ENCODE measurements at places on chromosomes 5 and 9.

DNA sequence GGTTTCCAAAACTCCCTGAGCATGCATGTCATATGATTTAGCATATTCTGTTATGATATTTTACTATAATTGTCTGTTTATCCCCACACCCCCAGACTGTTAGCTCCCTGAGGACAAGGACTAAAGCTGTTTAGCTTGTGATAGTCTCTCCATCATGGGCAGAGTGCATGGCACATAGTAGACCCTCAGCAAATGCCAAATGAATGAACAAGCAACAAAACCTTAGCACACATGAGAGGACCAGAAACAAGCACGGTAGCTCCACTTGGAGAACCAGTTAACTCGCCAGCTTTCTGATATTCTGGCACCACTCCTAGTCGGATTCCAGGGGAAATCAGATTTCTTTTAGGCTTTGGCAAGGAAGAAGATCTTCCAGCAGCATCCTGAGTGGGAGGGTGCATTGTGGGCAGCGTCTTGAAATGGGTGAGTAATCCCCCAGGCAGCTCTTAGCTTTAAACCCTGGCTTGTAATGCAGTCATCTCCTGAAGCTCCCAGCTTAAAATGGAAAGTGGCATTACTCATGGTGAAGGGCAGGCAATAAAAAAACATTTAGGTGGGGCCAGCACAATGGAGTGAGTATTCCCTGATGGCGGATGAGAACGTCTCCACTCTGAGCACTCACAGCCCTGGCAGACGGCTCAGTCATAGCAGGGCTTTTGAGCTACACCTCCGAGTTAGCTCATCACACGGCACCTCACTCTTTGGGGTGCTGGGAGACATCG is 41.1 kb downstream of the FGF1 start:
- DNase-seq, result no peak

DNA sequence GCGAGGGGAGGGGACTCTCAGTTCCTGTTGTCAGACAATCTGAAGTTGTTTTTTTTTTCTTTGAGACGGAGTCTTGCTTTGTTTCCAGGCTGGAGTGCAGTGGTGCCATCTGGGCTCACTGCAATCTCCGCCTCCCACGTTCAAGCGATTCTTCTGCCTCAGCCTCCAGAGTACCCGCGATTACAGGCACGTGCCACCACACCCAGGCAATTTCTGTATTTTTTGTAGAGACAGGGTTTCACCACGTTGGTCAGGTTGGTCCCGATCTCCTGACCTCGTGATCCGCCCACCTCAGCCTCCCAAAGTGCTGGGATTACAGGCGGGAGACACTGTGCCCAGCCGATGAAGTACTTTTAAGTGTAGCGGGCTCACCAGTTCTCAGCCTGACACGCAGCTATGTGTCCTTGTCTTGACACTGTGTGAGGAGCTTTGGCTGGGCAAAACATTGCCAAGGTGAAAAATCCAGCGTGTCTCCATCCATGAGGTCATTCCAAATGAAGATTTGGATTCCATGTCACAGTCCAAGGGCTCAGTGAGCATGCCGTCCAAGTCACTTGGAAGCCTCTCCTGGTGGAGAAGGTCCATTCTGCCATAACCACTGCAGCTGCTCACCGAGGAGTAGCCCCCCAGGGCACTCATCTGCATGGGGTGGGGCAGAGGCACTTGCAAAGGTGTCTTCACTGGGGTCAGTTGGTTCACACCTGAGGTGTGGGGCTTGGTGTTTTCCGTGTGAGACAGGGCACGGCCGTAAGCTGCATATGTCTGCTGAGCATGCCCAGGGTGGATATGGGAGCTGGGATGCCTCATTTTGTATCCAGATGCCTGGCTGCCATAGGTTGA is 32.0 kb downstream of the OR2V1 start:
- no peak for DNase-seq

GRCh38 chr5:43482490-43483297 is 971 bp downstream of the TMEM267 start:
- no peak for DNase-seq

DNA sequence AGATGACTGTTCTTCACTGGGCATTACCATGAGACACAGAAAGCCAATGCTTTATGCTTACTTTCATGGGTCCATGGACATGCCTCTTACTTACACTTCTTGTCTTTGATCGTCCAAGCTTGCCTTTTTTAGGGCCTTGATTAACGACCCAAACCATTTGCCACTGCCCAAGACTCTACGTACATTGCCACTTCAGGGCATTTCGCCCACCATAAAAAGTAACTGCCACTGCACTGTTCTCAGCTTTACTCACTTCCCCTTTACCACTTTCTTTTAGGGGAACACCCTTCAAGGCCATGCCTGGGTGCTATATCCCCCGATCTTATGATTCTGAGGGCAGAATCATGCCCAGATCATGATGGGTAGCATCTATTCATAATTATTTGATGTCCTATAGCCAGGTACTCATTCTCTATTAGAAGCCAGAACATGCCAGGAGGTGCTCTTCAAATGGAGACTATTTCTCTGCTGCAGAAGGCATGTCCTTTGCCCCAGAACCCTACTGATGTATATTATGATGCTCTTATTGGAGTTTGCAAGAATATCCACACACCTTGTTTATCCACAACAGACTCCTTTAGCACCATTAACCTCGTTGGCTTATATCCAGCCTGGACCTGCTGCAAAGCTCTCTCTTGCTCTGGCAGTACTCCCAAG is 64.1 kb upstream of the RAD23B start:
- no peak for DNase-seq

DNA sequence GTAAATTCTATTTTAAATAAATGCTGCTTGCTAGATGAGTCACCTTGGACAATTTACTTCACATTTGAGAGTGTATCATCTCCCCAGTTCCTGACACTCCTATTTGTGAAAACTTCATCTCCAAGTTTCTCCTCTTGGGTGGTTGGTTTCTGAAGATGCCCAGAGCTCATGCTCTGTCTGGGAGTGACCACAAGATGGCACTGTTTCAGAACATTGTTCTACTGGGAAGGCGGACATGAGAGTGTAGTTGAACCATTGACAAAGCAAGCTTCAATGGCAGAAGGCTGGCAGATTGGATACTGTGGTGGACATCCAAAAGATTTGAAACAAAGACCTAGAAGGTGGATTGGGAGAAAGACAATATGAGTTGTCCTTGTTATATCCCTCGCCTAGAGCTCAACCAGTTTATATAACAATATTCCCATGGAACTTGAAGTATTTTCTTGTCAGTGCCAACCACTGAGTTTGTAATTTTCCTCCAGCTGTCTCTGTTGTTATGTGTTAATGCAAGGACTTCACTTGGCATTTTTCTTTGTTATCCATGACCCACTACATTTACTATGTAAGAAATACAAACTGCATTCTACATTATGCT is 234.3 kb upstream of the ANKH start:
- DNase-seq, result peak; percentile 32

DNA sequence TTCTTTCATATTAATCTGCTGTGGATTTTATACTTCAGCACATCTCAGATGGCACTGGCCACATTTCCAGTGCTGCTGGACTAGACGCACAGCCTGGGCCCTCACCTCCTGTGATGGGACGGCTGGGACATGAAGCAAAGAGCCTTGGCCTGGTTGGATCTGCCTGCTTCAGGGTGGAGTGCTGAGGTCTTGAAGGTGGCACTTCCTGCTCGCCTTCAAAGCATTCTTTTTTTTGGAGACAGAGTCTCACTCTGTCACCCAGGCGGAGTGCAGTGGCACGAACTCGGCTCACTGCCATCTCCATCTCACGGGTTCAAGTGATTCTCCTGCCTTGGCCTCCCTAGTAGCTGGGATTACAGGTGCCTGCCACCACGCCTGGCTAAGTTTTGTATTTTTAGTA is 73.1 kb downstream of the RAPGEF1 start:
- DNase-seq, result no peak

DNA sequence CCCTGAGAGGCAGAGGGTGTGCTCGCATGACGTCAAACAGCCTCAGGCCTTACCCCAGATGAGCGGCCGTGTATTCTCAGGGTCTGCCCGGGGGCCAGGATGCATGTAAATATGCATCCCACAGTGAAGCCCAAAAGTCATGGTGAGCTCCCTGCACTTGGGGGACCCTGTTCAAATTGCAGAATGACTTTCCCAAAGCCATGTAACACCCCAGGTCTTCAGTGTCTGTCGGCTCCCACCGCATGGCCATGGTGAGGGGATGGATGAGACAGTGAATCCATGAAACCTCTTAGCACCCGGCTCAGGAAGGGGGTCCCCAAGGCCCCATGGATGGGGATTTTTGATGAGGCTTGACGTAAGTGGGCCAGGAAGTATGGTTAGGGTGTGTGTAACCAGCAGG is 9.3 kb upstream of the COL5A1 start:
- DNase-seq, result no peak

GRCh38 chr5:172878933-172879752 is 45.1 kb downstream of the ERGIC1 start:
- DNase-seq, result no peak

DNA sequence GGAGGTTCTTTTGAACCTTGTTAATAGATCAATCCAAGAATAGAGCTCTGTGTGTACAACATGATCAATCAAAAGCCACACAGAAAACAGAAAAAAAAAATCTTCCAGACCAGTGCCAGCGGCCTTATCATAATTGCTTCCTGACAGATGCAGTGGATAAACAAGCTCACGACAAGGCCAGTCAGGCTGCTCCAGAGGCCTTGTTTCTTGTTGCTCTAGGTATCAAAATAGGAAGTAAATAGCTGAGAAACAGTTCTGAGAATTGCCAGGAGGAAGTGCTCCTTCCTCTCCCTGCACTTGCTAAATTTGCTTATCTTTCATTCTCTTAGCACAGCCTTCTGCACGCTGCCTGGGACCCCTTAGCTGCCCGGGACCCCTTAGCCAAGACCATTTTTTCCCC is 199.0 kb upstream of the TARS1 start:
- DNase-seq, result no peak

DNA sequence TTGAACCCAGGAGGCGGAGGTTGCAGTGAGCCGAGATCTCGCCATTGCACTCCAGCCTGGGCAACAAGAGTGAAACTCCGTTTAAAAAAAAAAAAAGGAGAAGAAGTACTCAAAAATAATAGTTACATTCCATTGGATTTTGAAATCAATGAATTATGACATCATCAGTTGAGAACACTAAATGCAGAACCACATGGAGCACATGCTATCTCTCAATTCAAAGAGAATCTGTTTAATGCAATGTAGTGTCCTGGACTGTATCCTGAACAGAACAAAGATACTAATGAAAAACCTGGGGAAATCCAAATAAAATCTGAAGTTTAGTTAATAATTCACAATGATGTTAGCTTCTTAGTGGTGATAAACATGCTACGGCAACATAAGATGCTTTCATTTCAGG is 20.3 kb downstream of the CDC14B start:
- DNase-seq, result no peak

GRCh38 chr9:34611811-34612787 is at the start of gene RPP25L:
Gene RPP25L, minus strand, starts transcription at chr9:34612097. Its CDS starts 801 bp downstream, at chr9:34611296.
- peak; percentile 74 for DNase-seq

DNA sequence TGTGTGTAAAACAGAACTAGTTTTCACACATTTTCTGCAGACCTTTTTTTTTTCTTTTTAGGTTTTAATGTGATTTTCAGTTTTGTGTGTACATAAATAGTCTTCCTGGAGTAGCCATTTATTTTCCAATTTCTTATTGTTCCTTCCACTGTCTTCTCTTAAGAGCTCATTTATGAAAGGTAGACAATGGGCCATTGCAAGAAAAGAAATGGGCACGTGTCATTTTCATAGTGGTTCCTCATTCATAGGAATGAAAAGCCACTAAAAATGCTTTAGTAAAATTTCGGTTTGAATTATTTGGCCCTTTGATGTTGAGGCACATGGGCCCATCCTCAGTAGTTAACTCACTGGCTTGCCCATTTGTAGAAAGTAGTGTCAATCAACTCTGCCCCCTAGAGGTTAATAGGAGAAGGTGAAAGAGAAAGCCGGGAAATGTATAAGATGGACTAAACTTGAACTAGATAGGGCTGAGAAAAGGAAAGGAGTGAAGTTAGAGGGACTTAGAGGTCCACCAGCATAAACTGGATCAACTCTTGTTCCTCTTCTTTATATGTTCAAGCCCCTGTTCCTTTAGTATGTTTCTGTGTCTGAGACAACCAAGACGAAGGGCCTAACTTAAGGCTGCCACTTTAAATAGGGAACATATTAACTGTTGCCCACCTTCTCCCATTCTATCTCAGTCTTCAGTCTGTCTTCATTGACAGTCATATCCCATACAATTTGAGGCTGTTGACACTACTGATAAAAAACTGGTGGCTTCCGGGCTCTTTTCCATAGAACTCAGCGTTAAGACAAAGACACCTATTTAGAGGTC is 72.6 kb downstream of the SMARCA2 start:
- peak; percentile 35 for DNase-seq

GRCh38 chr9:33453999-33454660 is 6.7 kb upstream of the AQP3 start:
- DNase-seq, result no peak

- DNase-seq, result no peak
These were observed 972.2 kb upstream of the WWC1 start for GRCh38 chr5:167319243-167319642.

DNA sequence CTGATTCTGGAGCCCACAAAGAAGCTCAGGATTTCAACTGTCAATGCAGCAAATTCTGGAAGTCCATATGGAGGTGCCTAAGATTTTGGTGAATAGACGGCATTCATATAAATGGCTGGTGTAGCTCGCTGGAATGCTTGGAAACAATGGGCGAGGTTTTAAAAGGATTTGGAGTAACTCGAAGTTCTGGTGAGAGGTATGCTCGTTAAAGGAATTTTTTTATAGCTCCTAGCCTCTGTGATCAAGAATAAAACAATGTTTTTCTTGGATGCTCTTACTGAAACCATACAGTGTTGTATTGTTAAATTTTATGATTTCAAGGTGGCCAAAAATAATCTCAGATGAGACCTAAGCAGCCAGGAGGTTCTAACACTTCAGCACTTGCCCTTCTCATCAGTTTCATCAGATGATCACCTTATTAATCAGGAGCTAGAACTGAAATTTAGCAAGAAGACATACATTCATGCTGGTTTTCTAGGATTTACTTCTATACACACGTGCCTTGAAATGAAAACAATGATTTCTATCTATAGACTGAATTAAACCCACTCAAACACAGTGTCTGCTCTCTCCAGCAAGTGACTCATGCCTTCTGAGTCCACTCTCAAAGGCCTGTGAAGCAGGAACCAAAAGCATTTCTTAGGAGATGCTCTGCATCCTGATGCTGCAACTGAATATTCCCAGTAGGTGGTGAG is 79.2 kb downstream of the OTULIN start:
- no peak for DNase-seq

DNA sequence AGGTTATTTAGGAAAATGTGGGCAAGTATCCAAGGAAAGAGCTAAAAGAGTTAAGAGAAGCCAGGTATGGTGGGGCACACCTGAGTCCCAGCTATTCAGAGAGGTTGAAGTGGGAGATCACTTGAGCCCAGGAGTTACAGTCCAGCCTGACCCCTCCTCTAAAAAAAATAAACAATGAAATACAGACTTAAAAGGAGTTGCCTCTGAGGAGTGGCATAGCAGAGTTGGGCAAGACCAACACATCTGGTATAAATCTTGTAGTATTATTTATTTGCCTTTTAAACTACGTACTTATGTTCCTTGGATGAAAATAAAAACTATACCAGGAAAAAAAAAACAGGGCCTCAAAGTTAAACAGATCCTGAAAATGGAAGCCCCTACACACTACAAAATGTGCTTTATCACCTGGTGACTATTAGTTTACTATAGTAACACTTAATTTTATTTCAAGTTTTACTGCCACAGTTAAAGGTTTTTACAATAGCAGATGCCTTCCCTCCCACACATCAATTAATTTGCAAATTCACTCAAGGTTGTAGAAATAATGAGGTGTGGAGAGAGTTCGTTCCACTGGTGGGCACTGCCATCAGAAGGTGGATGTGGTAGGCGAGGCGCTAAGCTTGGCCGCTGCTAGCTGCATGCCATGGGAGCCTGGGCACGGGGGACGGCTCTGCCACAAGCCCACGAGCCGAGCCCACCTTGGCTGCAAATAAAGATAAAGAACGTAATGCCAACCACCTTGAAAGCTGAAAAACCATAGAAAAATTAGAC is 48.0 kb downstream of the MED27 start:
- DNase-seq, result no peak
